ENCODE measurements at places on chromosomes 2 and 18.

DNA sequence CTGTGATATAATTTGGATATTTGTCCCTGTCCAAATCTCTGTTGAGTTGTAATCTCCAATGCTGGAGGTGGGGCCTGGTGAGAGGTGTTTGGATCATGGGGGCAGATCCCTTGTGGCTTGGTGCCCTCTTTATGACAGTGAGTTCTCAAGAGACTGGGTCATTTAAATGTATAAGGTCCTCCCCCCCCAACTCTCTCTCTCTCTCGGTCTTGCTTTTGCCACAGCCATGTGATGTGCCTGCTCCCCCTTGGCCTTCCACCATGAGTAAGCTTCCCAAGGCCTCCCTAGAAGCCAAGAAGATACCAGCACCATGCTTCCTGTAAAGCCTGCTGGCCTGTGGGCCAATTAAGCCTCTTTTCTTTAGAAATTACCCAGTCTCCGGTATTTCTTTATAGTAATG lies 58.6 kb downstream of the FN1 start:
- DNase-seq, result no peak

DNA sequence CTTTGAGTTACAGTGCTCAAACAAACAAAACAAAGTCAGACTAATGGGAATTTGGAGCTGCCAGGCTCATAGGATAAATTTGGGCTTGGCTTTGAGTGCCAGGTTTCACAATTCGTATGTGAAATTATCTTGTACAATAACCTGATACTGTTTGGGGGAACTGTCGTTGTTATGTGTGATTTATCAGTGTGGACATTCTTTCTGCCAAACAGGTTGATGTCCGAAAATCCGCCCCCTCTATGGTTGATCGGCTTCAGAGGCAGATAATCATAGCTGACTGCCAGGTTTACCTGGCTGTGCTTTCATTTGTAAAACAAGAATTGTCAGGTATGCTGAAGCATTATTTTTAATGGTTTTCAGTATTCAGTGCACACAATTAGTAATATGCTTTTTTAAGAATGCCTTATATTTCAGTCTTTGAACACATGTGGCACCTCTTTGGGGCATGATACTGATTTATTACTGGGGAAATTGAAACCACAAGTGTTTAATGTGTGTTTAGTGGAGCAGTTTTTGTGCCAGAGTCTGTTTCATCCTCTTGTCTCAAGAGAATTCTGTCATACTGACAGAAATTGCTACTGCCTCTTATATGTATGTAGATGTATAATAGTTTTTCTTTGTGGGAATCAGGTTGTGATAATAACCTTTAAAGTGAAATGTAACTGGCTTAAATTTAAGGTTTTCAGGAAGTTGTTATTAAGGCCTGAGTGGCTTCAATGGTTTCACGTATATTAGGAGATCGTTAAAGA lies 54.6 kb downstream of the TTC39C start:
- DNase-seq, result no peak

DNA sequence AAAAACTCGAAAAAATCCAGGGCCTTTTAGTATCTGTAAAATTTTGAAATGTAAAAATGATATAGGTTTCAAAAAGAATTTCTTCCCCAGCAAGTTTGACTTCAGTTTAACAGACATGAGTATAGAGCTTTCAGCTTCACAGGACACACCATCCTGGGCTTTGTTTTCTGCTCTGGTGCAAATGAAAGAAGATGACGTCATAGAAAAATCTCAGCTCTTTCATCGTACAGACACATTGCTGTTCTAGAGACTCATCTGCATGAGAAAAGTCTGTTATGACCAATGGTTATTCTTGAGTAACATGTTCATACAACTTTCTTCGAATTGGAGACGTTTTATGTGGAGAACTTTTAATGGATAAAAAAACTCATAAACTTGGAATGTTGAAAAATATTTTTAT lies 111.7 kb upstream of the DYNAP start:
- DNase-seq, result no peak

DNA sequence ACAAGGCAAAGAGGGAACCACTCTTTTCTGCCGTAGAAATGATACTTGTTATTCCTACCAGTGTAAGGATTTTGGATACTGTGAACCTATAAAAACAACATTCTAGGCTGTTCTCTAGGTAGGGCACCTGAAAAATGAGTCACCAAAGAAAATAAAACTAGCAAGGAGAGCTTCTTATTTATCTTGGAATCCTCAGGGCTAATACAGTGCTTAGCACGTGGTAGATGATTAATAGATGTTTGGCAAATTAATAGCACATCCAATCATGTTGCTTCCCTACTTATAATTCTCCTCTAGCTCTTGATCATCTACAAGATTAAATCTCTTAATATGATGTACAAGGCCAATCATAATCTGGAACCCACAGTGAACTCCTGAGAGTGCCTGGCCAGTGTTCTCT lies 73.1 kb downstream of the AAK1 start:
- DNase-seq, result no peak

GRCh38 chr2:30464544-30465170 lies 17.6 kb downstream of the LCLAT1 start:
- DNase-seq, result no peak

DNA sequence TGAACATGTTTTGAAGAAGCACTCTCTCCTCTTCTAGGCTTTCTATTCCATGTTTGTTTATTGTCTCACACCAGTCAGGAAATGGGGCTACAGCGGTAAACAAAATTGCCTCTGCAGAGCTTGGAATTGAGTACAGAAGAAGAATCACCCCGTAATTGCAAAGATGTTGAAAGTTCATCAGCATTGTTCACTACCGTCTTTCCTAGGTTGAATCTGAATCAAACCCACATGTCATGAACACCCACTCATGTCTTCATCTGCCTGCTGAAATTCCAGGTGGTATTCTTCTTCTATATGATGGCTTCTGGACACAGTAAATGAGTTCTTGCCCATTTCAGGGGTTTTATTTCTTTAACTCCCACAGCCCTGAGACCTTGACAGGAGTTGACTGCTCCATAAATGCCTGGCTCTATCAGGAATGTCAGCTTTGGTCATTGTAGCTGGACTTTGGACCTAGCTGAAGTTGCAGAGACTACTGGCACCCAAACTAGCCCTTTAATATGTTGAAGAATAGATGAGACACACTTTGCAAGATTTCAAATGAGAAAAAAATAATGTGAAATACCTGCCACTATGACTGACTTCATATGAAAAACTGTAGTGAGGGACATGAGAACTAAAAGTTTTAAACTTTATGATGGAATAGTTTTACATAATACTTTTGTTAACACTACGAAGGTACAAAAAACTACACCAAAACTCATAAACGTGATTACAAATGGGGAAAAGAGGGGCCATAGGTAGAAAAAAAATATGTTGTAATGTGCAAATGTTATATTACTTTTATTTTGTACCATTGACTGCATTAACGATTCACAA lies 1235.3 kb upstream of the ZEB2 start:
- no peak for DNase-seq

- DNase-seq, result no peak
Measured at GRCh38 chr18:2846636-2847316, at the start of gene EMILIN2. Gene EMILIN2 (plus strand): TSS chr18:2847006. CDS start chr18:2847189, 183 bp downstream.

DNA sequence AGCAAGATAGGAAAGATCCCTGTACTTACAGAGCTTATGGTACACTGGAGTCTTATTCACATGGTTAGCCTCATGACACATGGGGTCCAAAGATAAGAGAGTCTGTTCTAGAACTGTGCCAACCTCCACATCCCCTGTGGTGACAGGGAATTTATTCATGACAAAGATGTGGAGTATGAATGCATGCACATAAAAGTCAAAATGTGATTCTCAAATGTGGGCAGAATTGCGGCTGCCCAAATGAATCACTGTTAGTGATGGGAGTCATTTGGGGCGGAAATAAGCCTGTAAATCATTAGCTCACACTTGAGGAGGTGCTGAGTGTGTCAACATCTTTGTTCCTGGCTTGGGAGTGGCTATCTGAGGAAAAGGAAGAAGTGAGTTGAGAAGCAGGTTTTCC lies 560.6 kb downstream of the SLC4A3 start:
- no peak for DNase-seq

DNA sequence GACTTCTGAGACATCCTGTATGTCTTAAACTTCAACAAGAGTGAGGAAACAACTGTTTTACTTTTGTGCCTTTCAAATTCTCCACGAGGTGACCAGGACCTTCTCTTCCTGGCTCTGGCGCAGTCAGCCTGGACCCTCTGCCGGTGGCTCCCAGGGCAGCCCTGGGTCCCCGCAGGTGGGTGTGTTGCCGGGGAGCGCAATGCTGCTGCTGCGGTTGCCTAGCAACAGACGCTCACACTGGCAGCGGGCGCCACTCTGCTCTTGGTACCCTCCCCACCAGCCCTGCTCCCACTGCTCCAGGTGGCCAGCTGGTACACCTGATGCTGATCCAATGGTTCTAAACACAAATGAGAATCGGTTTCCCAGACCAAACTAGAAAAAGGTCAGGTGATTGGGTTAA lies 58.7 kb downstream of the GNAL start:
- DNase-seq, result no peak

GRCh38 chr18:42588786-42589185 lies 526.7 kb downstream of the RIT2 start:
- no peak for DNase-seq

DNA sequence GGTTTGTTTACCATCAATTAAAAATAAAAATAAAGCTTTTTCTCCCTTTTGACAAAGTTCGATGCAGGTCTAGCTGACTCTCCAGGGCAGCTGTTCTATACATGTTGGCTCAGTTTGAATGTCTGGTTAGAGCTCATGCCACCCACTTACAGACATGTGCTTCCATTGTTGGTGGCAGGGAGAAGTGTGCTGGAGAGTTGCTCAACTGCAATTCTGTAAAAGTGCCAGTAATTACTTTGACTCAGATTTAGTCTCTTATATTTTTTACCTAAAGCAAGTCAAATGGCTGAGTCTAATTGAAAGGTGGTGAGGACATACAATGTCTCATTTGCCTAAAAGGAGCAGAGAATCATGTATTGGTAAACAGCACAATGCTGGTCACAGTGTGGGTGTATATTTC lies 609.1 kb upstream of the SYT4 start:
- no peak for DNase-seq

GRCh38 chr2:197673106-197673505 lies 2.3 kb downstream of the RFTN2 start:
- no peak for DNase-seq

GRCh38 chr18:48947092-48947491 lies 3.7 kb downstream of the SMAD7 start:
- DNase-seq, result no peak

DNA sequence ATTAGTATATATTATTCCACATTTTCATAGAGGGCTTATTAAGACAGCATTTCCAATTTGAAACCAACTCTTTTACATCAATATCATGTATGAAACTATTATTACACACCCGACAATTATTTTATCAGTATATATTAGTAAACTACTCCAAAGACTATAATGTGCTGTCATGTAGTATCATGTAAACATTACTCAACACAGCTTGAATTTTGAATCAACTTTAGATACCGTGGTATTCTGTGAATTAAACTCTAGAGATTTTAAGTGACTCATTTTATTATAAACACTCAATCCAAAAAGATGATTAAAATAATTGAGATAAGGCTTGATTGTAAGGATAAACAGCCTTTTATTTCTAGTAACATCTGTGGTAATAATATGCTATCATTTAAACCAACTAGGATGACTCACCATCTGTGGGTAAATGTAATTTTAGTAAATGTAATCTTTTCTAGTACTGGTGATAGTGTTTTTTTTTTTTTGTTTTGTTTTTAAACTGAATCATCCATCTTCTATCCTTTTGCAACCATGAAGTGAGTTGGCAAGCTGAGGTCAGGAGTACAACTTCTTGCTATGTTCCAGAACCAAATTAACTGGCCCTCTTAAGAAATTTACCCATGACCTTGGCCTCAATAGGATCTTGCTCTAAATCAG lies 144.3 kb upstream of the SMAD7 start:
- DNase-seq, result no peak

DNA sequence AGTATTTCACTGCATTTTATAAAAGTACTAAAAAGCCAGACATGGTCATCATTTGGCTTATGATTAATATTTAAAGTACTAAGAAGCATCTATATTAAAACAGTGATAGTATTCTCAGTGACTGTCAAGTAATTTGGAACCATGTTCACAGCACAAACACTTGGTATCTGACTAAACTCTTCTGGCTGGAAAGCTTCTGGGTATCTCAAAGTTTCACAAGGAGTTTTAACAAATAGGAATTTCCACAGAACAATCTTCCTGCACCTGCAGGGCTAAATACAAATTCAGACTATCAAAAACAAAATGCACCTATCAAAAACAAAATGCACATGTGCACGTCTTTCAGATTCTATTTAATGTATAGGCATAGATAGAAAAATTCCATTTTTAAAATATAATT lies 158.8 kb downstream of the L3MBTL4 start:
- DNase-seq, result no peak

DNA sequence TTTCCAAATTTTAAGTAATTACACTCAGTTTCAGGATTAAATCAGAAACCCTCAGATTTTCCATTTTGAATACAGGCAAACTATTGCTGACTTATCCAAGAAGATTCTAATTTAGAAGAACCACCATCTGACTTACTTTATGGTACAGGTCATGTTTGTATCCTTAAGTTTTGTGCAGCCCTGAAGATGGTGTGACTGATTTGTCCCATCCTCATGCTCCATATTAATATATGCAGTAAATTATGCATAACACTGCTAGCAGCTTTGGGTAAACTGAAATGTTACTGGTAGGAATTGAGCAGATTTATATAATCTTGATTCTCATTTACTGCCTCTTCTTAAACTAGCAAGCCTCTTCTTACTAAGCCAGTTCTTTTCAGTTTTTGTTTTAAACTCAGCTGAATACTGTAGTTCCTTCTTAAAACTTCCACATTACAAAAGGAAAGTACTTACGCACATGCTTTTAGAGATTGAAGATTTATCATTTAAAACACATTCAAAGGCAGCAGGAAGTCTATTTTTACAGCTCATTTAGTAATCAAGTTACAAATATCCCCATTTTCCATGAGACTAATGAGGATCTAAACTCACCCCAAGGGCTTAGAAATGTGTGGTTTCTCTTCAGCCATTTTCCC lies 25.7 kb downstream of the MEX3C start:
- no peak for DNase-seq

GRCh38 chr2:112566104-112566503 lies 18.3 kb upstream of the CHCHD5 start:
- DNase-seq, result no peak

DNA sequence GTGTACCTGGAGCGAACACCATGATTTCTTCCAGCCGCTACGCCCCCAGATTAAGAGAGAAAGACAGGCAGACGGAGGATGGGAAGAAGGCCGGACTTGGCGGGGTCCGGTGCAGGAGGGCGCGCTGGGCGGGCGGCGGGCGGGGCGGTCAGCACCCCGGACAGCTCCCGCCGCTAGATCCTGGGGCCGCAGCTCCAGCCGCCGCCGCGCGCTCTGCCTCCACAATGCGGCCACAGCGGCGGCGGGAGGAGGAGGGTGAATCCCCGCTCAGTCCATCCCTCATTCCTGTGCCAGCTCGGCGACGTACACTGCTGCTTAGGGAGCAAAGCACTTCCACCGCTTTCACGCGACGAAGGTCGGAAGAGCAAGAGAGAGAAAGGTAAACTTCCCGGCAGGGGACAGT lies at the start of gene AKAIN1:
AKAIN1 (minus strand) TSS at position 226 of the 403 bp plus-strand sequence; CDS start at position 22, 204 bp downstream.
- no peak for DNase-seq

DNA sequence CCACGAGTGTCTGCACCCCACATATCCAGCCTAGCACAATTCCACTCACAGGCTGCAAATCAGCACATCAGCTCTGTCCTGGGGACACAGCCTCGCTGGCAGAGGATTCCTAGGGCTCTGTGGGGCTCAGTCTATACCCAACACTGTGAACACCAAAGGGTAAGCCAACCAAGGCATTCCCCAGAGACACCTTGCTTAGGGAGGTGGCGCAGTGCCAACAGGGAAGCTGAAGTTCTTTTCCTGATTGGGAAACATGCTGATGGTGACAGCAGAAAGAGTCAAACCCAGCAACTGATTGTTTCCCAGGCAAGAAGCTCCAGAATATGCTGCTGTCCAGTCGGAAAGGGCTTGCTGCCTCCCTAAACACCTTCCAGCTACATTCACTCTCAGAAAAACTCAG lies 55.8 kb downstream of the TTC32 start:
- no peak for DNase-seq

Measured in SK-N-MC (cell line).